ENCODE measurements at places on chromosomes 12 and 14.

GRCh38 chr14:105026033-105026785, 5.3 kb upstream of the CDCA4 start:
- no peak for DNase-seq

DNA sequence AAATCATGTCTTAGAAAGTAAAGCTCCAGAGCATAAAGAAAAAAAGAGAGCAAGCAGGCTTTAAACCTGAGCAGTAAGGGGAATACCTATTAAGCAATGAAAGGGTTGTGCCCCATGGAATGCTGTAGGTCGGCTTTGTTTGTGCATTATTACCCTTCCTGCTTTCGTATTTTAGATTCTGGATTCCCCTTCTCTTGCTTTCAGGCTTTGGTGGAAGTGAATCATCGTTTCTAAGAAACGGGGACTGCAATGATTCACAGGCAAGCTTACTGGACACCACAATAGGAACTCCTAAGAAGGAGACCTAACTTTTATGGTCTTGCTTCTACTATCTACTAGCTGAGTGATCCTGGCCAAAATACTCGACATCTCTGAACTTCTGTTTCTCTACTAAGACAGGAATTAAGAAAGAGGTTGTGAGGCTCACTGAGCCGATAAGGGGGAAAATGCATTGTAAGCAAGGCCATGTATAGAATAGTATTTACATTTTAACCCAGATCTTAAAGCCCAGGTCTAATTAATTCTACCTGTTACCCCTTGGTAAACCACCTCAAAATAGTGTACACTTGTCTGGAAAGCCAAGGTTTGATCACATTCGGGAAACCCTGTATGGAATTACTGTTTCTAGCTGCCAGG, 1.2 kb upstream of the BMAL2 start:
- no peak for DNase-seq

GRCh38 chr12:38930990-38931389, 25.6 kb upstream of the CPNE8 start:
- no peak for DNase-seq

DNA sequence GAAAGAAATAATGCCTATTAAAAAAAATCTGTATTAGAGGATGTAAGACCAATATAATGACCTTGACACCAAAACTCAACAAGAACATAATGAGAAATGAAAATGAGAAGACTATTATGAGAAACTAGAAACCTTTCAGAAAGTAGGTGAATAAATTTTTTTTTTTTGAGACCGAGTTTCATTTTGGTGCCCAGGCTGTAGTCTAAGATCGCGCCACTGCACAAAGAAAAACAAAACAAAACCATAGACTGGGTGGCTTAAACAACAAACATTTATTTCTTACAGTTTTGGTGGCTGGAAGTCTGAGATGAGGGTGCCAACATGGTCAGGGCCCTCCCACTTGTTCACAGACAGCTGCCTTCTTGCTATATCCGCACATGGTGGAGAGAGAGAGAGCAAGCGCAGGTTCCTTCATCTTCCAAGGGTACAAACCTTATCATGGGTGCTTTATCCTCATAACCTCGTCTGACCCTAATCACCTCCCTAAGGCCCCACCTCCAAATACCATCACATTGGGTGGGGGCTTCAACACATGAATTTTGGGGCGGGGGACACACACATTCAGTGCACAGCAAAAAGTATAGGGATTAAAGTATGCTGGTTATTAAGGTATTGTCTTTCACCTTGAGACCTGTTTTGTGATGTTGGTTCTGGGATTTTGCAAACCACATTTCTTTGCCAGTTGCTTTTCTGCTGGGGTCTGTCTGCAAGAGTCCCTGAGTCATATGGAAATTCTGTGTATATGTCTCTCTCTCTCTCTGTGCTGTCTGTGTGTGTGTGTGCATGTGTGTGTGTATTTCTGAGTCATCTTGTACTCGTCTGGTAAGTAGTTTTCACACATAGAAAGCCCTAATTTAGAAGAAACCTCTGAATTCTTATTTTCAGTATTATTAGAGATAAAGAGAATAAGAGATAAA, 26.2 kb downstream of the ZCRB1 start:
- no peak for DNase-seq

DNA sequence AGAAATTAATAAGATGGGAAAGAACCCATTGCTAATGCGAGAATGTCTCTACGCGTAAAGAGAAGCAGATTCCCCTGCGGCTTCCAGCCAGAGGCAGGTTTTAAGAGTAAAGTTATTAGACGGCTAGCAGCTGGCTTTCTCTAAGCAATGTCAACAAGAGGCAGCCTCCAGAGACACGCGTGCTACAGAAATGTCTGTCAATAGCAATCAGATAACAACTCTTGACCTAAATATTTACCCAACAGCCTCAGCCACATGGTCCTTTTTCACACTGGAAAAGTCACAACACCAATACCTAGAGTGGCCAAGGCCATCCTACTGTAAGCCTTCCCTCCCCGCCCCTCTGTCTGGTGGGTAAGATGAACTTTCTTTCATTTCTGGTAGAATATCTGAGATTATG, 146.0 kb upstream of the SFSWAP start:
- DNase-seq: no peak

GRCh38 chr14:54909817-54910558, 7.4 kb upstream of the GCH1 start:
- no peak for DNase-seq

DNA sequence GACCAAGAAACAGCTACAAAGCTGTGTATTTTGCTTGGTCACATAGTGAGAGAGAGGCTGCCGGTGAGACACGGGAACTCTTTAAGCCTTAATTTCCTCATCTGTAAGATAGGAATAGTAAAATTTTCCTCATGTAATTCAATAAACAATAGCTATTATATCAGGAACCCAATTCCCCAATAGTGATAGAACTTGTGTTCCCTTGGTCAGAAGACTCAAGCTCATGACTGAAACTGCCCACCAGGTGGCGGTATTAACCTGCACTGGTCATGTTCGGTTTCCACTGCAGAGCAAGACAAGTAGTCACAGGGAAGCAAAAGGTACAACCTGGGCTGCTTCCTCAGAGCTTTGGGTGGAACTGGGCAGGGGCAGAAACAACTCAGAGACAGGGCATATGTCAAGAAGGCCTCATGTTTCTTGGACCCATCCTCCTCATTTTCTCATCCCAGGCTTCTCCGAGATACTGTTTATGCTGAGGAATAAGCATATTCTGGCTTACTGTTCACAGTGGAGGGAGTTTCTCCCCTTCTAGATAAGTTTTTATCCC, 4.2 kb upstream of the AJUBA start:
- DNase-seq: peak; percentile 87

DNA sequence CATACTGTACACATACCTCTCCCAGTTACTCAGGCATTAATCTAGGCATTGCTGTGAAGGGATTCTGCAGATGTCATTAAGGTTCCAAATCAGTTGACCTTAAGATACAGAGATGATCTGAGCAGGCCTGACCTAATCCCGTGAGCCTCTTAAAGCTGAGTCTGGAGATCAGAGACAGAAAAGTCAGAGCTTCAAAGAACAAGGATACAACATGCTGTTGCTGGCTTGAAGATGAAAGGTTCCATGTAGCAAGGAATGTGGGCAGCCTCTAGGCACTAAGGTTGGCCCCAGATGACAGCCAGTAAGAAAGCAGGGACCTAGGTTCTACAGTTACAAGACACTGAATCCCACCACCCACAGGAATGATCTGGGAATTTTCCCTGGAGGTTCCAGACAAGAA, 81.1 kb downstream of the MAP1LC3B2 start:
- DNase-seq: no peak

GRCh38 chr12:12474471-12474928, 88.2 kb downstream of the DUSP16 start:
- no peak for DNase-seq

DNA sequence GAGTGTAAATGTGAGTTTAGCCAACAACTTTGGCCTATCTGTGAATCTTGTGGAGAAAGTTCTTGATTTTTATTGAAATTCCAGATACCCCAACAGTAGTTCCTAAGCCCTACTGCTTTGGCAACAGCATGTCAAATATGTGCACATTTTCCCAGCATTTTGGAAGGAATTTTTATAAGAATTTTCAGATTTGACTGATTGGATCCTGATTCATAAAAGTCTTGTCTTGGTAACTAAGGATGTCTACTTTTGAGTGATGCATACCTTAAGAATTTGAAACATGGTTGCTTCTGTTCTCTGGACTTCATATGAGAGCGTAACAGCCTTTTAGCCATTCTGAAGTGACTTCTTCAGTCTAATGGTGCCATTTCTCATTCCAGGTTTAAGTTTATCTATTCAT, 106.7 kb downstream of the ANO4 start:
- no peak for DNase-seq

DNA sequence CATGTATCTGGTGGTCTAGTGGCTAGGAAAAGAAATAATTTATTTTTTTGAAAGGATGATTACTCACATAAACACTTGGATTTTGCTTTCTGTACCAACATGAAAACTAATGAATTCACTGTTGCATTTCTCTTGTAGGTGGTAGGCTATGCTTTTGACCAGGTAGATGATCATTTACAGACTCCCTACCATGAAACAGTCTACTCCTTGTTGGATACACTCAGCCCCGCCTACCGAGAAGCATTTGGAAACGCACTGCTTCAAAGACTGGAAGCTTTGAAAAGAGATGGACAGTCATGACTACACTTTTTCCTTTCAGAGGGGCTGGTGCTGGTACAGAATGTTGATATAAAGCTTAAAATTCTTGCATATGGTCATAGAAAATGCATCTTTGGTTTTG, 6.5 kb upstream of the AK7 start:
- DNase-seq: no peak

- peak; percentile 73 for DNase-seq
These were observed 1.2 kb downstream of the PELI2 start for GRCh38 chr14:56119201-56119981.

GRCh38 chr14:63852271-63852816, 460 bp upstream of the SYNE2 start:
- DNase-seq: no peak

DNA sequence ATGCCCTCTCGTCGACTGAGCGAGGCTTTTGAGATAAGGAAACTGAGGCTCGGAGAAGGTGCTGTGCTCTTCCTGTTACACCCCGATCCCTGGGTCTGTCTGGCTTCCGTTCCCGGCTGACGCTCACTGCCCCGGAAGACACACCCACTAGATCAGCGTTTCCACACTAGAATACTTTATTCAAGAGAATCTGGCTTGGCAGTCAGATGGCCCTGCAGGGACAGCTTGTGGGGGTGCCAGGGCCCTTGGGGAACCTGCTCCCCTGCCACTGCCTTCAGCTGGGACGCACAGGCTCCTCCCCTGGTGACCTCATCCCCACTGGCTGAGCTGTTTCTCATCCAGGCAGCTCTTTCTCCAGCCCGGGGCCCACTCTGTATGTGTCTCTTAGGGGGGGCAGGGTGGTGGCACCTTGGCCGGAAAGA, 13.7 kb downstream of the PGF start:
- DNase-seq: peak; percentile 84

DNA sequence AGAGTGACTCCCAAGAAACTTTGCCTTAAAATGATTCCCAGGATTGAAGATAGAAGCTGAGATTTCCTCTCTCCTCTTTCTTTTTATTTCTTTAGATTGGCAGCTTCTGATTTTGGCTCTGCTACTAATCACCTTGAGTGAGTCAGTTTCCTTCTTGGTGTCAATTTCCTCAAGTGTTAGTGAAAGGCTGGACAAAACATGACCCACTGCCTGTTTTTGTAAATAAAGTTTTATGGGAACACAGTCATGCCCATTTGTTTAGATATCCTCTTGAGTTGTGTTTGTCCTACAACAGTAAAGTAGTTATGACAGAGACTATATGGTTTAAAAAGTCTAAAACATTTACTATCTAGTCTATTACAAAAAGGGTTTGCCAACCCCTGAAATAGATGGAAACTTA, 227.2 kb upstream of the TBX3 start:
- DNase-seq: no peak

DNA sequence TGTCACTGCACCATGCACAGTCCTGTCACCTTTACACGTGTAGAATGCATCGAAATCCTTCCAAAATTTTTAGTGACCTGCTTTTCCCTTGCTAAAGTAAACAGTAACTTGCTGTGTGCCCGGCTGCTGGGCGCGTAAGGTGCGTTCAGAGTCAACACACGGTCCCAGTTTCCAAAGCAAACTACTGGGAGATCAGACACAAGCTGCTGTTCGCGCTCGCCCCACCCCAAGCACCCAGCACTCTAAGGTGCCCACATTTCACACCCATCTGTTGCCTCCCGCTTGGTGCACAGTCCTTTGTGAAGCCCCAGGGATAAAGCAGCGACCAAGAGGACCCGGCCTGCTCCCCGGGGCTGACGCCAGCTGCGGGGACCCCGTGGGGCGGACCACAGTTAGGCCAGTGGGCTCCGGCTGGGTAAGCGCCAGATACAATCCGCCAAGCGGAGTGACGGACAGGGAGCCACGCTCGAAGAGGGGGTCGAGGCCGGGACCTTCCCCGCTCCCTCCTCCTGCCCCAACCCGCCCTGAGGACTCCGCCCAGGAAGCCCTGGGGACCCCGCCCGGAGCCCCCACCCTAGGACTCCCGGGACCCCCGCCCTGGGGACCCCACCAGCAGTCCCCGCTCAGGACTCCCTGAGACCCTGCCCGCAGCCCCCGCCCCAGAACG, 633 bp downstream of the STX2 start:
- DNase-seq: peak; percentile 62

DNA sequence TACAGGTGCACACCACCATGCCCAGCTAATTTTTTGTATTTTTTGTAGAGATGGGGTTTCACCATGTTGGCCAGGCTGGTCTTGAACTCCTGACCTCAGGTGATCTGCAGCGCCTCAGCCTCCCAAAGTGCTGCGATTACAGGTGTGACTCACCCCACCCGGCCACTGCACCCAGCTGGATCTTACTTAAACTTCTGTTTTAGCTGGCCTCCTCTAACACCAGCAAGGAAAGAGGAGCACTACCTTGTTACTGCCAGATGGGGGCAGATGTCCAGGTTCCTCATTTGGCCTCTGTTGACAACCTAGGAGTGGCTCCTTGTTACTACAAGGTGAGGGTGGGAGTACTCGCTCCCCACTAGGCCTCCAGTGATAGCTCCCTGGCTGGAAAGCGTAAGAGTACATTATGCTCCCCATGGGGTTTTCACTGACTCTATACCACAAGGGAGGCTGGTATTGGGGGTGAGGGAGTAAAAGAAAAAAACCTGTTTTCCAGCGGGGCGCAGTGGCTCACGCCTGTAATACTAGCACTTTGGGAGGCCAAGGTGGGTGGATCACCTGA, 13.2 kb upstream of the ARF6 start:
- DNase-seq: peak; percentile 58

DNA sequence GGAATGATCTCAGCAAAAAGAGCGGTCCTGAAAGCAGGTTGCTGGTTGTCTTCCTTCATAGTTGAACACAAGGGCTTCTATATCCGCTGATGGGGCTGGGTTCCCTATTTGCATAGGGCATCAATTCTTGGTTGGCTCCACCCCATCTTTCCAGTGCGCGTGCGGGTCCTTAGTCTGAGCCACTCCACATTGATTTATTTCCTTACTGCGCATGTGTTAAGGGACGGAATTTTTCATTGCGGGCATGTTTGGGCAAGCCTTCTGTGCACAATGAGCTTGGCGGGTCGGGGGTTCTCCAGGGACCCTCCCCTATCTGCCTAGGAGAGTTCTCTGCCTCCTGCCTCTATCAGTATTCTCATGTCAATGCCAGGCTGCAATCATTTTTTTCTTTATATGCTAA, 21.2 kb upstream of the DLGAP5 start:
- no peak for DNase-seq
